ENCODE measurements at places on chromosomes 7 and 10.

- DNase-seq: no peak
These were observed 211.2 kb downstream of the SEMA3D start for GRCh38 chr7:84975586-84976185.

- no peak for DNase-seq
These were observed 124.4 kb downstream of the SEC23IP start for GRCh38 chr10:120016906-120017305.

DNA sequence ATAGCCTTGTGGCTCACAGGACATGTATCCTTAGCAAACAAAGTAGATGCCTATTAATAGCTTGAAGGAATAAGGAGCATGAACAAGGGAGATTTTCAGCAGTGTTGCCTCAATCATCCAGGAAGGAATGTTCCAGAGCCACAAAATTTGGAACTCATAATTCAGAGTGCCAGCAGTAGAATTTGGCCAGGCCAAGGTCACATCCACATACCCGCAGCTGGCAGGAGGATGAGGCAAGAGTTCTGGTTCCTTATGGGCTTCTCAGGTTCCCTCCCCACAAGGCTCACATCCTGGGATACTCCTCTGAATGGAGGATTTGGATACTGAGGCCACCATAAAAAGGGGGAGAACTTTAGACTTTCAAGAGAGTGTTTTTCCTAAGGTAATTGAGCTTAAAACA is 45.8 kb downstream of the SUFU start:
- no peak for DNase-seq

- DNase-seq: no peak
These were observed 38.2 kb downstream of the MYL10 start for GRCh38 chr7:101590663-101591435.

- DNase-seq: no peak
These were observed 4.6 kb downstream of the TLL2 start for GRCh38 chr10:96509017-96509641.

DNA sequence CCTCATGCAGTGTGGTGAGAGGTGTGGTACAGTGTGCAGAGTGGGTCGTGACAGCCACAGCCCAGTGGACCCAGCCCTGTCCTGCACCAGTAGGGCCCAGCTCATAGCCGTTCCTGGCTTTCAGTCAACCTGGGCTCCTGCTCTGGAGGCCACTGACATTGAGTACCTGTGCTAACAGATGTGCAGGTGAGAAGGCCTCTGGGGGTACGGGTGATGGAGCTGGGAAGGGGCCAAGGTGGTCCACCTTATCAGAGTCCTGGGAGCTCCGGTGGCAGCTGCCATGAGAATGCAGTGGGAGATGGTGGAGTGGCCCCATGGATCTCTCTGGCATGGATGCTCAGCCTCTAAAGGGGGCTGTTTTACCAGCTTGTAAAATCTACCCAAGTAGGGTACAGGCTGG is 6.1 kb upstream of the TBRG4 start:
- no peak for DNase-seq

- no peak for DNase-seq
These were observed 139.7 kb downstream of the ATE1 start for GRCh38 chr10:121788115-121788514.

DNA sequence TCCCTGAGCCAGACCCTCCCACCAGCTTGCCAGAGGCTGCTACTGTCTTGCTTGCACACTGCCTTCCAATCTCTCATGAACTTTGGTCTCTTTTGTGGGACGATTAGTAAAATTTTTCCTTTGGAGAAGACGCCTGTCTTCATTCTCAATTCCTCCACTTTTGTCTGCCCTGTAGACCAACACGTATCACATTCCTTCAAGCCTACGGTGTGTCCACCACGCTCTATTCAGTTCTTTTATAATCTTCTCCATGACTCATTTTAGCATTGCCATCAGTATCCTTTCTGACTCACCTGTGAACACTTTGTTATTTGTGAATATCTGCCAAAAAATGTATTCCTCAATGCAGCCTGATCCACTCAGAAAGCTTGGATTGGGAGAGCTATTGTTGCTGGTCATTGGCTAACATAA is 1.4 kb downstream of the GIMAP5 start:
- no peak for DNase-seq

DNA sequence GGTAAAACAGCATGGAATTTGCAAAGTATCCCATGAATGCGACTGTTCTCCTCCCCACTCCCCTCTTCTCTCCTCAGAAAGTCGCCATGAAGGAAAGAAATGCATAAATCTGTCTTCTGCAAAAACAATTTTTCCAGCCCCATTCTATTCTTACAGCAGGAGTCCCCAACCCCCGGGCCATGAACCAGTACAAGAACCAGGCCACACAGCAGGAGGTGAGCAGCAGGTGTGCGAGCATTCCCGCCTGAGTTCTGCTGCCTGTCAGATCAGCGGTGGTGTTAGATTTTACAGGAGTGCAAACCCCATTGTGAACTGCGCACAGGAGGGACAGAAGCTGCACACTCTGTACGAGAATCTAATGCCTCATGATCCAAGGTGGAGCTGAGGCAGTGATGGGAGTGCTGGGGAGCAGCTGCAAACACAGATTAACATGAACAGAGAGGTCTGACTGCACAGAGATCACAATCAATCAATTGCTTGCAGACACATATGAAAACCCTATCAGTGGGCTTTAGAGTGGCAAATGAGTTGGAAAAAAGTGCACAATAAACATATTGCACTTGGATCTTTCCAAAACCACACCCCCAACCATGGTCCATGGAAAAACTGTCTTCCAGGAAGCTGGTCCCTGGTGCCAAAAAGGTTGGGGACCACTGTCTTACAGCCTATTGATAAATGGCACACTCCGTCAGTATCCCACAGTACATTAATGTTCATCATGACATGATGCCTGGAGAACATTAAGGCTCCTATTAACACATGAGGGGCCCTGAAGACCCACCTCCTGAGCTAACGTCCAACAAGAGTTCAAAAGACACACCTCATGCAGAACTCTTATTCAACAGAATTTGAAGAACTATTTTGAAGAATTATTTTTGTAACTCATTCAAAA is 205.0 kb downstream of the PTPRN2 start:
- no peak for DNase-seq

- DNase-seq: no peak
These were observed 303.8 kb downstream of the KCNMA1 start for GRCh38 chr10:77333610-77334340.

DNA sequence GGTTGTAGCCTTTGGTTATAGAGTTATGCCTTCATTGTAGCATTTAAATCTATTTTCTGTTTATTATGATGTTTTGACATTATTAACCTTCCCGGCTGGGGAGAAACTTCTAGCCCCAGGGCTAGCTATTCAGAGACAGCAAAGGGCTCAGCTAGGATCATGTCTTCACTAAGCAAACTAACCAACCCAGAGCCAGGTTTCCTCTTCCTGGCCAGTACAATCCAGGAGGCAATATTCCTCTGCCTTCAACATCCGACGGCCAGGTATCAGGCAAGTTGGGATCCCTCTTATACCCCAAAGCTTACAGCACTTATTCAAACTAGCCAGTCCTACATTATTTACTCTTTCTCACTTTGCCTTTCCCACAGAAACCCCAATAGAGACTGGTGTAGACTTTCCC is 1060.7 kb upstream of the GHITM start:
- DNase-seq: no peak

GRCh38 chr7:99209781-99210180 is 1.9 kb upstream of the KPNA7 start:
- DNase-seq: no peak

DNA sequence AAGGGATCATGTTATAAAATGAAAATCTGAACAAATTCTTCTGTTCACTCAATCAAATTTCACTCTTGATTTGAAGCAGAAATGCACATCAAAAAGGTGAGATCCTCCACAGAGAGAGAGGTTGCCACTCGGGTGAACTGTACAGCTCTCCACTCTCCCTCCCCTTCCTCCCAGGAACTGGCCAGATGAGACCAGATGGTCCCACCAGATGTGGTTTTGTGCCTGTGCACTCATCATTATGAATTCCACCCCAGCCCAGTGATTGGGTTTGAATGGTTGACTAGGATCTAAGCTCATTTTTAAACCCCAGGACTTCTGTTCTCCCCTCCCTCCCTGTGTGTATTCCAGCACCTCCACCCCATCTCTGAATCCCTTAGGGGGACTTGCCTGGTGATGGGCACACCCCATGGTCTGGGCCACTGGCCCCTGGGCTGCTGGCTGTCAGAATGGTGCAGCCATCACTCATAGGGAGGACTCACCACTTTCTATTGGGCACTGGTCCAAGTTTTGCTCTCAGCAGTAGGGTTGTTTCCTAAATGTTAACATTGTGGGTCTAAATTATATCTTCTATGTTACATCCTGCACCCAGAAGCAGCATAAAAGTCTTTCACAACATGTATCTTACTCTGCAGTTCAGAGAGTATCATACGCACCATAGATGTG is 393.1 kb downstream of the TNS3 start:
- no peak for DNase-seq

DNA sequence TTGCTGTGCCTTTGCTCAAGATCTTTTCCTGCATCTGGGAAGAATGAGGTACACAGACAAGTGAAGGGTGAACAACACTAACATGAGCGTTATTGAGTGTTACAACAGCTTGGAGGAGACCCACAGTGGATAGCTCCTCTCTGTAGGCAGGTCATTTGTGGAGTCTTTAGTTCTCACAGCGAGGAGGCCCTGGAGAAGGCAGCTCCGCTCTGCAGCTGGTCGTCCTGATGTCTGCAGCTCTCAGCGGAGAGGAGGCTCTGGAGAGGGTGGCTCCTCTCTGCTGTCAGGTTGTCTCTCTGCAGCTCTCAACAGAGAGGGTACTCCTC is 7.0 kb upstream of the DYNC2I1 start:
- DNase-seq: no peak

DNA sequence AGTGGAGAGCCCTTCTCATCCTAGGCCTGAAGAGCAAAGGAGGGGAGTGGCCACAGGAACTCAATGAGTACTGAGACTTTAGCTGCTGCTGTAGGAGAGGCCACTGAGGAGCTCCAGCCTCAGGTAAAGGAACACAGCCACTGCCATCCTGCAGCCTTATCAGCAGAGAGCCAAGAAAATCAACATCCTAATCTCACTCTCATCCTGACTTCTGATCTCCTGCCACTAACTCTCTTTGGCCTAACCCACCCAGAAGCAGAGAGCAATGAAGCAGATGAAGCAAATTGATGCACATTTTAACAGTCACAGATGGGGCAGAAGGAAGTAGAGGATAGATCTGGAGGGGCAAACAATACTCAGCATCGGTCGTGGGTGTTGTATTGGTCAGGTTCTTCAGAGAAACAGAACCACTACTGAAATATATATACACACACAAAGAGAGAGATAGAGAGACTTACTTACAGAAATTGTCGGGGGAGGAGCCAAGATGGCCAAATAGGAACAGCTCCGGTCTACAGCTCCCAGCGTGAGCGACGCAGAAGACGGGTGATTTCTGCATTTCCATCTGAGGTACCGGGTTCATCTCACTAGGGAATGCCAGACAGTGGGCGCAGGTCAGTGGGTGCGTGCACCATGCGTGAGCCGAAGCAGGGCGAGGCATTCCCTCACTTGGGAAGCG is 297.6 kb downstream of the MTERF1 start:
- no peak for DNase-seq

DNA sequence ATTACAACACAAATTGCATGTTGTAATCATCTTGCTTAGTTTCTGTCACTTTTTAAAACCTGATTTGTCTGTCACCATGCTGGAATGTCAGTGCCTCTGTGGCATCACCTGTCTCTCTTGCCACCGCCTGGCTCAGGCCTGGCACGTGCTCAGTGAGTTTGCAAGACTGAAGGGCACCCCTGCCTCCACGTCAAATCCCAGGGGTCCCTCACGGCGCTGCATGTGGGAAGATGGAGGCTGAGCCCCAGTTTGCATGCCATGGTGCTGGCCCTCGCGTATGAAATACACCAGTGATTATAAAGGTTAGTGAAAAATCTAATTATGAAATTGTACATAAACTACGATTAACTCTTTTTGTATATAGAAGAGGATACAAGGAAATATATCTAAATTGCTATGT is 51.9 kb upstream of the VIPR2 start:
- DNase-seq: no peak

- no peak for DNase-seq
These were observed 663 bp downstream of the VPS37D start for GRCh38 chr7:73668103-73668885.

DNA sequence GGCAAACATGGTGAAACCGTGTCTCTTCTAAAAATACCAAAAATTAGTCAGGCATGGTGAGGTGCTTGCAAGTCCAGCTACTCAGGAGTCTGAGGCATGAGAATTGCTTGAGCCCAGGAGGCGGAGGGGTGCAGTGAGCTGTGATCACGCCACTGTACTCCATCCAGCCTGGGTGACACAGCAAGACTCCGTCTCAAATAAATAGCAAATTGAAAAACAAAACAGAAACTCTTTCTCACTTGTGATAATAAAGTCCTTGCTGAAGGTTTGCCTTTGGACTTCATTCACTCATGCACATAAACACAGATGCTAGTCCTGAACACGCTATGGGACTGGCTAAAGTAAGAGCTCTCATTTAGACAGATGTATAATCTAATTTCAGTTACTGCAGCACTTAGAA is 37.6 kb downstream of the ANK3 start:
- DNase-seq: no peak

GRCh38 chr10:21694631-21695030 is 160.6 kb downstream of the MLLT10 start:
- no peak for DNase-seq

DNA sequence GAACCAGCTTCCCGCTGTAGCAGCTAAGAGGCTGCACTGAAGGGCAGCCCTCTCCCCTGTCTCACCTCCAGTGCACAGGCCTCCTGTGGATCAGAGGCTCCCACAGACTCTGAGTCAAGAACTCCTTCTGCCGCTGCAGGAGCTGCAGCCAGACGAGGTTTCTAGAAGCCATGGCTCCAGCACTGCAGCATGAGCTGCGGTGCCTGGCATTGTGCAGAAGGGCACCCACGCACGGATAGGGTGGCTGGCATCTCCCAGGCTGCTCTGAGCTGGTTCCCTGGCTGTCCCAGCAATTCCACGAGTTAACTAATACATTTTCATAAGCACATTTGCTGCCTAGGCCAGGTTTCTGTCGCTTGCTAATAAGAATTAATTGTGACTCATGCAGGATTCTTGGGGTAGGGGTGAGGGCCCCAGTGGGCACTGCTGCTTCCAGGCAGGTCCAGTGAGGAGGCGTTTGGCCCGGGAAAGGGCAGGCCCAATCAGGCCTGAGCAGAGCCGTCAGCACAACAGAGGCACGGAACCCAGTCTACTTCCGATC is 594.2 kb downstream of the DNAJB6 start:
- no peak for DNase-seq

- no peak for DNase-seq
These were observed 88.6 kb upstream of the KLF14 start for GRCh38 chr7:130822642-130823041.
